ENCODE measurements at places on chromosomes 11 and 22.

DNA sequence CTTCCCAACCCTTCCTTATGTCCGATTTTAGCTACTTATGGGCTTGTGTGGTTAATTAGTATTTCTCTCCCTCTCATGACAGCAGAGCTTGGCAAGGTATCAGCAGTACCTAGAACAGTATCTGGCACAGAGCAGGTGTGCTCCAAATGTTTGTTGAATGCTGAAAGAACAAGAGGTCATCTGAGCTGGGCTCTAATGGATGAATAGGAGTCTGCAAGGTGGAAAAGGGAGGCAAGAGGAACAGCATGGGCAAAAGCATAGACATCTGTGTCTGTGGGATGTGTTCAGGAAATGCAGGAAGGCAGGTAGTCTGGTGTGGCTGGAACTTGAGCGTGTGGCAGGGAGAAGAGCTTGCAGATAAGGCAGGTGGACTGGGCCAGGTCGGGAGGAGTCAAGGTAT is 19.0 kb downstream of the PRG3 start:
- no peak for DNase-seq

GRCh38 chr22:48635816-48636215 is 1191.9 kb downstream of the BRD1 start:
- DNase-seq = no peak

DNA sequence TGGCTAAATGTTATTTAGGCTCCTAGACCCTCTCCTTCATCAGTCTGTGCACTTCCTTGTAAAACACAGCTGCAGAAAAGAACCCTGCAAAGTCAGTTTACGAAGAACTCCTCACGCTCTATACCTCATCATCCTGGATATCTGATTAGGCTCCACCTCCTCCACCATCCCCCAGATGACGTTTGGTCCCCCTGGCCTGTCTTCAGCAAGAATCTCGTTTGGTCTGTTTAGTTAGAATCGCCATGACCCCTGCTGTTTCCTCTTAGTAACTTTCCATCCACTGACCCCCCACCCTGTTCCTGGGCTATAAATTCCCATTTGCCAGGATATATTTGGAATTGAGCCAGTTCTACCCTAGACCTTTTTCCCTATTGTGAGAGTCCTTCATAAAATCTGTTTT is 214.1 kb downstream of the OPCML start:
- DNase-seq = no peak

GRCh38 chr11:74321487-74322188 is 10.2 kb upstream of the P4HA3 start:
- DNase-seq = peak; percentile 91

- peak; percentile 91 for DNase-seq
Measured at GRCh38 chr11:29153078-29153477, 863.8 kb downstream of the KCNA4 start.

Measured in fibroblast of skin of back (primary cell).